ENCODE measurements at places on chromosomes 11 and 22.

DNA sequence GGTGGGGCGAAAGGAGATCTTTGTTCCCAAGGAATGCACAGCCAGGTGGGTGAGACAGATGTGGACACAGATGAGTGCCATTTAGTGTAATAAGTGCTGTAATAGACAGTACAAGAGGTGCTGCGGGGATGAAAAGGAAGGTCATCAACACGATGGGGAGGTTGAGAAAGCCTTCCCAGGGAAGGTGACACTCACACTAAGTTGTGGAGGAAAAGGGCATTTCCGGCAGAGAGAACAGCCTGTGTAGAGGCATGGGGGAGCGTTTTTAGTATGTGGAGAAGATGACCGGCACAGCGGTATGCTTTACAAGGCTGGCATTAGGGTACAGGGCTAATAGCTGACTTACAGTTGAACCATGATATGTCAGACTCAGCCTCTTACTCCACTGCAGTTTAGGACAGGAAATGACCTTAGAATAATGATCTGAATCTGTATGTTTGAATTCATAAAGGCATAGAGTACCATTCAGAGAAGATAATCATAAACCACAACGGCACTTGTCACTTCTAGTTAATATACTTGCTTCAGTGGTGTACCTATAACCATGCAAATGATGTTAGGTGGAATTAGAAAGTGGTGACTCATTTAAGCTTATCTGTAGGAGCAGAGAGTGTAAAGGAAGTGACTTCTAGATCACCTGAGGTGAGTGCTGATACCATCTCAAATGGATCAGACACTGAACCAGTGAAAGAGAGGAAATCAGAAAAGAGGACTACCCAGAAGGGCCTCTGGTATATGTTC is 60.6 kb downstream of the FAM83F start:
- DNase-seq = no peak

DNA sequence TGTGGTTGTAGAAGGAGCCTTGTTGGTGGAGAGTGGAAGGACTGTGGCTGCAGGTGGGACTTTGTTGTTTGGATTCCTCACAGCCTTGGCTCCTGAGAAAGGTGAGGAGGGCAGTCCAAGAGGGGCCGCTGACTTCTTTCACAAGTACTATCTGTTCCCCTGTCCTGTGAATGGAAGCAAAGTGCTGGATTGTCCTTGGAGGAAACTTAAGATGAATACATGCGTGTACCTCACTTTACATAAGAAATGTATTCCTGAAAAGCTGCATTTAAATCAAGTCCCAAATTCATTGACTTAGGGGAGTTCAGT is 2.4 kb downstream of the FUT4 start:
- no peak for DNase-seq

GRCh38 chr11:96188243-96189006 is 154.6 kb downstream of the MAML2 start:
- DNase-seq = peak; percentile 35

- no peak for DNase-seq
Measured at GRCh38 chr11:75072582-75072981, 24.1 kb downstream of the OR2AT4 start.

DNA sequence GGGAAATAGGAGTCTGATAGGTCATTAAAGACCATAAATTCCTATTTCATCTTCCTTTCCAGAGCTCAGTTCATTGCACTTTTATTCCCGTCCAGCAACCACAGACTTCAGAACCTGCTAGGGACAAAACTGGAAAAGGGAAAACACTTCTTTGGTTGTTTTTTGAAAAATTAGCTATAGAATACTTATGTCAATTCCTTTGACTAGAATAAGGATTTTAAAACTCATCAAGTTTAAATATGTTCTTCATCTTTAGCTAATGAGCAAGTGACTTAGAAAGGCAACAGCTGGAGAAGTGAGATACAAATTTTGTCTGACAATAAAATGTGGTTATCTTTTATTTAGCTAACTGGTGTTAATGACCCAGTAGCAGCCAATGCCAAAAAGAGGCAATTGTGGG is 206.9 kb downstream of the SOX6 start:
- DNase-seq = no peak

DNA sequence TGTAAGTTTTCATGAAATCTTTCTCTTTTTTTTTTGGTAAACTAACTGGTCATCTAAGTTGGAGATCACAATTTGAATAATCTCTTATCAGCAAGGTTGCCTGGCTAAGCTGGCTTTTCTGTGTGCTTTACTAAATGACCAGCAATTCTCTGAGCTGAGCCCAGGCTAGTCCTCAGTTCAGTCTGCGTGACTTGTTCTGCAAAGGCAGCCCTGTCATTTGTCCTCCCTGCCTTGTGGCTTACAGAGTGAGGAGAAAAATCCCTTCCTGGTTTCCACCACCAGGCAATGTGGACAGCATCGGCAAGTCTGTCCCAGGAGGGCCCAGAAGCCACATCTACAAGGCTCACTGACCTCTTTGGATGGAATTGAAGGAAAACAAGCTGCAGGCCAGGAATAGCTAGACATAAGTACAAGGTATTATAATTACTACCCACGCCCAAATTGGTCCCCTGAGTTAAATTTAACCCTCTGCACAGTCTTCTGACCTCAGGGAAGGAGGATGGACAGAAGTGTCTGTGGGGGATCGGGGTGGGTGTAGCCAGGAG is 108.6 kb downstream of the SCN3B start:
- DNase-seq = no peak

- no peak for DNase-seq
Measured at GRCh38 chr11:112200252-112200651, 24.9 kb downstream of the BCO2 start.

- DNase-seq = no peak
Measured at GRCh38 chr22:43510281-43511070, 98.7 kb downstream of the MPPED1 start.

DNA sequence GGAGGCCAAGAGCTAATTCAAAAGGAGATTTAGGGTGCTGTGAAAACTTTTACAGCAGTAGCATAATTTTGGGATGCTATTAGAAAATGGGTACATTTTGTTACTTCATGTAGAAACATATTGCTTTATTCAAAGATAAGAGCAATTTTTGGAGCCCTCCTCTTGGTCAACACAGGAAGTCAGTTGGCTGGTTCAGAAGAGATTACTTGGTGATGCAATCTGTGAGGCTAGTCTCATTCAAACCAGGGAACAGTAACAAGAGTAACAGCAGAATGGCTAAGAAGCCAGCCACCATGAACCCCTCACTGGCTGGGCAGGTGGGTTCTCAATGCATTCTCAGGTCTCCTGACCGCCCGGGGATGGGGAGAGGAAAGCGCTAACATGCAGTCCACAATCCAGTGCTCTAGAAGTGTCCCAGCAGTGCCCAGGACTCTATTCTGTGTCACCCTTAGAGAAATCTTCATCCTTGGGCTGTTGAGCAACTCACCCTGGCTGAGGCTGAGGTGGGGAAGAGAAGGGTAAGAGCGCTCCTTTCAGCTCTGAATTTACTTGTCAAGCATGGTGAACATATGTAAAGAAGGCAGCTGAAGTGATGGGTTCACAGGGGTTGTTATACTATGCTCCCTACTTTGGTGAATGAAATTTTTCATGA is 262.2 kb upstream of the UBASH3B start:
- no peak for DNase-seq

DNA sequence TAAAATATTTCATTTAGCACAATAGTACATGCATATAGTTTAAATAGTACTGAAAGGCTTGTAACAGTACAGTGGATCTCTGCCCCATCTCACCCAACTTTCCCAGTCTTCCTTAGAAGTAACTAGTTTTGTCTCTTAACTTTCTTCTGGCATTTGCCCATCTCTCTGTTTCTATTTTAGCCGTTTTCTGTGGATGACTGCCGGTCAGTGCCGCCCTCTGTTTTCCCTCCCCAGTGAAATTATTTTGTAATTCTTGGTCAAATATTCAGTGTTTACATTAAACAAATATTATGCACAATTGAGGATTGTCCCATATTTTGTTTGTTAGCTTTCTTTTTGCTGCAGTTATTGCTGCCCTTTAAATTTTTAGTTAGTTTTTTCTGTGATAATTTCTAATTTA is 8.3 kb downstream of the PDHX start:
- no peak for DNase-seq

DNA sequence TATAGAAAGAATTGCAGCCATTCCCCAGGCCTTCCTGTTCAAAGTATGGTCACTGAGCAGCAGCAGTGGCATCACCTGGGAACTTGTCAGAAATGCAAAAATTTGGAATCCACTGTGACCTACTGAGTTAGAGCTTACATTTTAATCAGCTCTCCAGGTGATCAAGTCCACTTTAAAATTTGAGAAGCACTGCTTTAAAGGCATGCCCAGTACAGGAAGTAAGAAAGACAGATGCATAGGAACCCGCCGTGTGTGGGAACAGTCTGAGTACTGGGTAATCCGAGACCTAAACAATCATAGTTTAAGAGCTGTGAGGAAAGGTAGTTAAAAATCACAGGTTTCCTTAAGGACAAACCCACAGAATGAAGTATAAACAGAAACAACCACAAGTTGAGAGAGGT is 462.4 kb downstream of the RAB38 start:
- no peak for DNase-seq

GRCh38 chr11:132704781-132705375 is 827.4 kb downstream of the OPCML start:
- no peak for DNase-seq

GRCh38 chr11:93613231-93613831 is 48.2 kb upstream of the CEP295 start:
- DNase-seq = no peak

- DNase-seq = no peak
Measured at GRCh38 chr11:106288057-106288456, 210.6 kb downstream of the AASDHPPT start.

DNA sequence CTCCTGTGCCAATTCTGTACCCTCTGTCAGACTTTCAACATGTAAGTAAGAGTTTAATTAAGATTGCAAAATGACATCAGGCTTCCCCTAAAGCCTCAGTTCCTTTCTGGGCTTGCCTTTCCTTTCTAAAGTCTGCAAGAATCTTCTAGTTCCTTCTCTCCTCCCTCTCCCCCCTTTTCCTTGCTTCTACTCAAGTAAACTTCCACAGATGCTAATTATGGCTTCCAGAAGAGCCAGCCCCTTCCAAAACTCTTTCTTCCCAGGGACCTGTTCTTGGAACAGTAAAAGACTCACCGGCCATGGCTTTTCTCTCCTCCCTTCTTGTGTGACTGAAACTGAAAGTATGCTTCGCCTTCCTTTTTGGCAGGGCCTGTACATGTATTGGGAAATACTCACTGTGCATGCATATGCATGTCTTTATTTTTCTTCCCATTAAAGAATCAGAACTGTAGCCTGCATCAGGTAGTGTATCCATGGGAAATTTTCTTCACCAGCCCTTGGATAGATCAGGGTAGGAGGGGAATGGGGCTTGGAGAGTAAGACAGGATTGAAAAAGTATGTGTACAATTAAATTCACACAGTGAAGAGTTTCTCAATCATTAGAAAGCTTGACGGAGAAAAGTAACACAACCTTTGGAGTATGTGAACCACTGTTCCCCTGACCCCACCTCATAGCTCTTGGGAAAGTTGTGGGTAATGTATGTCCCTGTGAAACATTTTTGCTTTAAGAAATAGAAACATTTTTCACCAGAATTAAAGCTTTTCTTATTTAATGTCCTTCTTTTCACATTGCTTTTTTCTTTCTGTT is at the start of gene CASP1:
CASP1 (minus strand) TSS at position 332 of the 808 bp plus-strand sequence; CDS start at position 301, 31 bp downstream.
- DNase-seq = peak; percentile 47

DNA sequence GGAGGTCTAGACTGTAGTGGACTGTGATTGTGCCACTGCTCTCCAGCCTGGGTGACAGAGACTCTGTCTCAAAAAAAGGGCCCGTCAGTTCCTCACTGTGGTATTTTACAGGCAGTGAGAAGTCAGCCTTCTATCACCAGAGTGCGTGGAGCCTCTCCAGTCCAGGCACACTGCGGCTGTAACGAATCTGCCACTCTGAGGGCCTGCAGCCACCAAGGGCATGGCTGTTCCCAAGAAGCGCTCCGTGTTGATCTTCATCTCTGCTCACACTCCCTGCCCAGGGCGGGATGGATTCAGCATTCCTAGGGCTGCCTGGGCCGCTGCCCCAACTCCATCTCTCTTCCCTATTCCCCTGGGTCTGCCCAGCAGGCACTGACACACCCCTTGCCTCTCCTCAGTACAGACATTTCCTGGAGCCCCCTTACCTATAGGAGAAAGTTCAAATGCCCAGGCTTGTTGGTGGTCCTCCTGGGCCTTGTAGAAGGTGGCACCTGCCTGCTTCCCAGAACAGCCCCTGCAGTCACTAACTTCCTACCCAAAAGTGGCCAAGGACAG is 148.4 kb downstream of the CACNA1I start:
- no peak for DNase-seq

DNA sequence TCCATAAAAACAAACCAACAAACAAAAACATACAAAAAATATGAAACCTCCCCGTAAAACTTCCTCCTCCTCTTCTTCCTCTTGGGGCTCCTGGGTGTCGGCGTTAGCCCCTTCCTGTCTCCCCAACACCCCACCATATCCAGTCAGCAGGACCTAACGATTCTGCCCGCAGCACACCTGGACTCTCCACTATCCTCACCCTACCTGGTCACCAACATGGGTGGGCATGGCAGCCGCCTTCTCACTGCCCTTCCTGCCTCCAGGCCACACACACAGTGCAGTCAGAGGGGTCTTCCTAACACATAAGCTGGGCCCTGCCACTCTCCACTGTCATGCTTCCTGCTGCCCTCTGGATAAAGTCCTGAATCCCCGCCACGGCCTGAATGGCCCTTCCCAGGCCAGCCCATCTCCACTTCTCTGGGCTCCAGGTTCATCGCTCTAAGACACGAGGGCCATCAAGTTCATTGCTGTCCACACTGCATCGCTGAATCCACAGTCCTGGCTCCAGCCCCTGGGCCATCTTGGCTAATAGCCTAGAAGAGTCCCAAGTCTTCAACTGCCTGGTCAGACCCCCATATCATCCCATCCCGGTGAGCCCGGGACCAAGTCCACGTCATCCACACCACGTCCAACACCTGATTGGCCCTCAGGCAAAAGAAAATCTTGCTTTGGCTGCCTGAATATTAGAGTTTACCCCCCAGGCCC is 76.2 kb downstream of the IGLL1 start:
- no peak for DNase-seq

- no peak for DNase-seq
Measured at GRCh38 chr11:83105168-83105567, 33.5 kb upstream of the RAB30 start.

DNA sequence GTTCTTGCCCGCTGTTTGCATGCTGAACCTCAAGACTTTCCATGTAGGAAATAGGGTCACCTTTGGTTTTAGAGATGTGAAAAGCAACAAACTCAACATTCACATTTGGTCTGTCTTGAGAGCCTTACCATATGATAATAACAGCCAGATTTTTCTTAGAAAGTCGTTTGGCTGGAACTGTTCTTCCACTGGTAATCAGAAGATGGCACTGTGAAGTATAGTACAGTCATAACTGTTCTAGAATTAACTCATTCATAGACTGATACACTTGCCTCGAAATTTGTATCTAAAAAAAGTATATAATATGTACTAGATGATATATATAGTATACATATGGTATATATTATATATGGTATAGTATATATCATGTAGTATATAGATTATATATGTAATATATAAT is 12.3 kb downstream of the LUZP2 start:
- DNase-seq = no peak

Measured in AG09319 (cell line).